Memory B cell (primary cell): ENCODE measurements at places on chromosomes 11 and 22.

- DNase-seq, result no peak
Measured at GRCh38 chr11:3833449-3833848, 7.3 kb downstream of the RHOG start.

DNA sequence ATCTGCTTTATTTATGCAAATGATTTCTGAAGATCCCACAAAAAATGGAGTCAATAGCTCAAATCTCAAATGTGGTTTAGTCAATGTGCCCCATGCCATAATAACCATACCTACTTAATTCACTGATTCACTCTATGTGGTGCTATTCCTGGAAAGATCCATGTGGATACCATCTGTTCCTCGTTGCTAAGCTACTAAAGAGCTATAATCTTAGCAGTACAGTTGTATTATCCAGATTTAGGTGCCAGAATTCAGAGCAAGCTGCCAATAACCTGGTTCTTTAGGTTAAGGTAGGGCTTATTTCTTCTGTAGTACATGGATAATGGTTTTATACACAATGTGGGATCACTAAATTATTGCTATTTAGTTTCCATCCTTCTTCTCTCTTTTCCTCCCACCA, 974.7 kb upstream of the CCDC90B start:
- no peak for DNase-seq

GRCh38 chr11:25991476-25991875, 340.5 kb upstream of the ANO3 start:
- DNase-seq, result no peak

DNA sequence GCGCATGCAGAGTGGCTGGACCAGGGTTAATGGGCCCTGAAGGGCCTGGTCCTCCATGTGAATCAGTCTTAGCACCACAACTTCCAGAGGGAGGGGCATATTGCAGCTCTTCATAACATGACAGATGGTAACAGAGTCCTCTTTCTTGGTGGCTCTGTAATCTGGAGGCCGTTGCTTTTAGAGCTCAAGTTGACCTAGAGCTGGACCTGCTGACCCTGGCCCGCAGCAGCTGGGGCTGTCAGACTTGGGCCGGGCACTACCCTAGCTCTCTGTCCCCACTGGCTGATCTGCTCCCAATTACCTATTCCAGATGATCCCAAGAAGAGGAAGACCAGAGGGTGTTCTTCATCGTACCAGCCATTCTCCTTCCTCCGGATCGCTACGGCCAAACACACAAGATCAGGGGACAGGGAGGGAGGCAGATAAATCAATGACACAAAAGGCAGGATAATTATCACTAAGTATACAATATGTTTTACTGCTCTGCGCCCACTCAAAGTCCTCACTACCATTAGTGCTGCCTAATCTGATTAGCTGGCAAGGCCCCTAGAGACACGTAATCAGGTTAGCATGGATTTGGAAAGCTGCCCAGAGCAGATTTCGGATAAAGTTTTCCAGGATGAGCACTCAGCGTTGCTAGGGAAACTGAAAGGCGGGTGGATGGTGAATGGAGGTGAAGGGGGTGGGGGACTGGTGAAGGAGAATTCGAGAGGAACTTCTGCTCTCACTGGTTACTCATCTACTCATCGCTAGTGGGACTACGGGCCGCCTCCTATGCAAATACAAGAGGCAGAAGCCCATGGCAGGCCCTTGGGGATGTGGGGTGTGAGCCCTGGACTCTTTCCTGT, 64.5 kb upstream of the PHOX2A start:
- DNase-seq, result no peak

DNA sequence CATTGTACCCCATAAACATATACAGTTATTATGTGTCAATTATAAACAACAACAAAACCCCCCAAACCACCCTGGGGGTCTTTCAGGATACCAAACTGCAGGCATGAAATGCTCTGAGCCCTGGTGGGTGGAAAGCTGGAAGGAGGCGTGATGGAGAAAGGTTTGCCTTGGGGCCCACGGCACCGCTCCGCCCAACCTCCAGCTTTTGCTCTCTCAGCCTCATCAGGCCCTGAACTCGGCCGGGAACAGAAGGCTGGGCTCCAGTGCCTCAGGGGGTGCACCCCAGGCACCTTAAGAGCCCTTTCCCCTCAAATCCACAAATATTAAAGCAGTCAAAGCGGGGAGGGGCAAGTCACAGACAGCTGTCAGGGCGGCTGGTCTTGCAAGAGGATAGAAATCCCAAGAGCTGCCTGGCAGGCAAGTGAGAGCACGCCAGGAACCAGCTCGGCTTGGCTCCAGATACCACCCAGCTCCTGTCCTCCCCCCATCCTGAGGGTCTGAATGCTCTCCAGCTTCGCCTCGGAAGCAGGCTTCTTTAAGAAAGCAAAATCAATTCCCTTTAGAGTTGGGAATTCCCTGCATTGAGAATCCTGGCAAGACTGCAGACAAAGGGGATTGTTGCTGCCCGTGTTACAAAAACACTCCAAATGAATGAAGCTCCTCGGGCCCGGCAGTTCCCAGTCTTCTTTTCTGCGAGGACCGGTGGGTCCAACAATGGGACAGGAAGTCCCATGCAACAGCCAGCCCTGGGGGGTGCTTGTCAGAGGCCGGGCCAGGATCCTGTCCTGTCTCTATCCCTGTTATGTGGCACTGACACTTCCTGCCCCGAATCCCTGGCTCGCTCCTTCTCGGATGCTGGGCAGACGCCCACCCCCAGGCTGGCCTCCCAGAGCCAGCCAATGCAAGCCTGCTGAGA, 80.8 kb downstream of the NAT10 start:
- DNase-seq, result no peak

- no peak for DNase-seq
Measured at GRCh38 chr11:82229341-82229740, 504.3 kb downstream of the FAM181B start.

DNA sequence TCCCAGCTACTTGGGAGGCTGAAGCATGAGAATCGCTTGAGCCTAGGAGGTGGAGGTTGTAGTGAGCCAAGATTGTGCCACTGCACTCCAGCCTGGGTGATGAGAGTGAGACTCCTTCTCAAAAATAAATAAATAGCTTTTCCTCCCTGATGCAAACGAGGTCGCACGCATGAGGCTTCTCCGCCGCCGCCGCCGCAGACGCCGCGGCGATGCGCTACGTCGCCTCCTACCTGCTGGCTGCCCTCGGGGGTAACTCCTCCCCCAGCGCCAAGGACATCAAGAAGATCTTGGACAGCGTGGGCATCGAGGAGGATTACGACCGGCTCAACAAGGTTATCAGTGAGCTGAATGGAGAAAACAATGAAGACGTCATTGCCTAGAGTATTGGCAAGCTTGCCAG, 20.0 kb upstream of the RAB39A start:
- DNase-seq, result no peak

DNA sequence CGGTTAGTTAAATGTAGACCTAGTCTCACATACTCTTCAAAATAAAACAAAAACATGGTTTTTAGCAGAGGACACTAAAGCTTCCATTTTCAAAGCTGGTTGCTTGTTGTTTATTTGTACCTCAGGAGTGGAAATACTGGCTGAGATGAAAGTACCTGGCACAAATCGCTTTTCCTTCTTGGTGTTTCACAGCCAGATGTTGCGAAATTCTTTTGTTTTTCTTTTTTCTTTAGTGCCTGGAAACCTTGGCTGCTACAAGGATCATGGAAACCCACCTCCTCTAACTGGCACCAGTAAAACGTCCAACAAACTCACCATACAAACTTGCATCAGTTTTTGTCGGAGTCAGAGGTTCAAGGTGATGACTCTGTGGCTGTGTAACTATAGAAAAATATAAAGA, 48.3 kb downstream of the KREMEN1 start:
- no peak for DNase-seq

- no peak for DNase-seq
Measured at GRCh38 chr22:47678048-47678447, 915.6 kb downstream of the TBC1D22A start.

GRCh38 chr11:79160791-79161403, 279.9 kb downstream of the TENM4 start:
- DNase-seq, result no peak

DNA sequence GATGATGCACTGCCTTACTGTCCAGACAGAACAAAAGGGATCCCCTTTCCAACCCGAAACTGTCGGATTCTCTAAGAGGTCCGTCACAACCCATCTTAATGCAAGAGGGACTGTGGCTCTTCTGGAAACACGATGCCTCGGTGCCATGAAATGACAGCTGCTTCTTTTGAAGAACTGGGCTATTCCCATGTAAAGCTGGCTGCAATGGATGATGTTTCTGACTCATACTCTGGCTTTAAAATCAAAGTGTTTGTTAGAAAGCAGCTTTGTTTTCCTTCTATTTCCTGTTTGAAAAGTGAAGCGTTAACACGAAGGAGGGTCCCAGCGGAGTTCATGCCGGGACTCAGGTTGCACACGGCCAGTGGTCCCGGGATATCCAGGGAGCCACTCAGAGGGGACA, 3.1 kb downstream of the TP53AIP1 start:
- no peak for DNase-seq

GRCh38 chr11:74877132-74877531, 71.8 kb downstream of the XRRA1 start:
- no peak for DNase-seq

DNA sequence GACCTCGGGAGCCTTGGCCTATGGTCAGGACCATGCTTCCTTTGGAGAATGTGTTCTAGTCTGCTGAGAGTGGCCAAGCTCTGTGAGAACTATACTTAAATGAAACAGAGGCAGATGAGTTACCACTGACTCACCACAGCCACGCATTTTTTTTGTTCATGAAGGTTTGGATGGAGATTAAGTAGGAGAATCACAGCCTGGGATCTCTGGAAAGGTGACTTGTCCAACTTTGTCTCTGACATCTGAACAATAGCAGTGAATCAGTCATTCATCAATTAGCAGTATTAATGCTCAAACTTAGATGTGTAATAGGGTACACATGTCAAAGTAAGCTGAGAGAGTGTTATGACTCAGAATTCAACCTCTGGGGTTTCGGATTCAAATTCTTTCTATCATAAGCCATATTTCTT, 100.7 kb upstream of the ANO3 start:
- DNase-seq, result no peak

DNA sequence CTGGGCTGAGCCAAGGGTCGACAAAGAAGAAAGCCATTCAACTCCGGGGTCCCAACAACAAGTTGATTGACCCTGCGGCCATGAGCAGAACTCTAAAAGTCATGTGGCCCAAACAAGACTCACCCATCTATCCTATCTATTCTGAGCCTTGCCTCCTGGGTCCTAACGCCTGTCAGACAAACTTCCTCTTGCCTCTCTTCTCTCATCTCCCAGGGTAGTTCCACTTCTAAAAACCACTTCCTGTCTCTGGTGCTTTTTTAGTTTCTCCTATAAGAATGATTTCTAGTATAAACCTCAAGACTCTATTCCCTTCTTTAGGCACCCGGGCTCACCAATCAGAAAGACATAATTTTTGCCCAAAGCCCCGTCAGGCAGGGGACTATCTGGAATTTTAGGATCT, 530.2 kb downstream of the DLG2 start:
- no peak for DNase-seq

DNA sequence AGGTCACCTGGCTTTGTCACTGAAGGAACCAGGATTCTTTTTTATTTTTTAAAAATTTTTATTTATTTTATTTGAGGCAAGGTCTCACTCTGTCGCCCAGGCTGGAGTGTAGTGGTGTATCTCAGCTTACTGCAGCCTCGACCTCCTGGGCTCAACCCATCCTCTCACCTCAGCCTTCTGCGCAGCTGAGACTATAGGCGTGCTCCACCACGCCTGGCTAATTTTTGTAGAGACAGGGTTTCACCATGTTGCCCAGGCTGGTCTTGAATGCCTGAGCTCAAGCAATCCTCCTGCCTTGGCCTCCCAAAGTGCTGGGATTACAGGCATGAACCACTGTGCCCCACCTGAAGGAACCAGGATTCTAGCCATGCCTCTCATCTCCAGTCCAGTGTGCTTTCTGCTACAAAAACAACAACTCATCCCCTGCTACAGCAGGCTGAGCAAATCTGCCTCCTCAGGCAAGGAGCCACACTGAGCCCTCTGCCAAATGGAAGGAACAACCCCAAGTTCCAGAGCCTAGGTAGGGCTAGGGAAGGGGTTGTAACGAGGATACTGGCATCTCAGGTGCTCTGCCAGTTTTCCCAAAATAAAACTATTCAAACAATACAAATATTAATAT, 2.6 kb upstream of the PEX26 start:
- DNase-seq, result no peak

DNA sequence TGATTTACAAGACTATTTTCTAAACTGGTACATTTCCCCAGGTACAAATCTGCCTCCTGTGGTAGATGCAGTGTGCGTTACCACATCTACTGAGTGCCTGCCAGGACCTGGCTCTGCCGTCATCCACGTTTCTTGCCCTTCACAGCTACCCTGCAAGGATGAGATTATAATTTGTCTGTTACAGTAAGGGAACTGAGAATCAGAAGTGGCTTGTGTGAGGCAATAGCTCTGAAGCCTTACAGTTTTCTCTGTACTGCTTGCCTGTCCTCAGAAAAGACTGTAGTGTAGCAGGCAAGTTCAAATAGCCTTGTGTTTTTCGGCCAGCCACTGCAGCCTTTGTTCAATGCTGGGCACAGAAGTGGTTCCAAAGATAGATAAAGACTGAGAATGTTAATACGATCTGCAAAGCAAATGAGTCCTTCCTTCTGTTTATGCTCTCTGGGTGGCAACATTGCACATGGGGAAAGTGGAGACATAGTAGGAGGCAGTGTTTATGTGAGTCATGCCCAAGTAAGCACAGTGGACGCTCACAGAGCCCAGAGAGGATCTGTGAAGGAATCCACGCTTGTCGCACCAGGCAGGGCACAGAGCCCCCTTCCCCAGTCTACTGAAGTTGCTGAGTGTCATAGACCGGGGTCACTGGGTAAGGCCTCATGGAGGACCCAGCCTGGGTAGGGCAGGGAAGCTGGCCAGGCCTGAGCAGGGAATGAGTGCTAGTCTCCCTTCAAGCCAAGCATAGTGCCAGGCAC, 49.1 kb downstream of the MICAL2 start:
- DNase-seq, result no peak

DNA sequence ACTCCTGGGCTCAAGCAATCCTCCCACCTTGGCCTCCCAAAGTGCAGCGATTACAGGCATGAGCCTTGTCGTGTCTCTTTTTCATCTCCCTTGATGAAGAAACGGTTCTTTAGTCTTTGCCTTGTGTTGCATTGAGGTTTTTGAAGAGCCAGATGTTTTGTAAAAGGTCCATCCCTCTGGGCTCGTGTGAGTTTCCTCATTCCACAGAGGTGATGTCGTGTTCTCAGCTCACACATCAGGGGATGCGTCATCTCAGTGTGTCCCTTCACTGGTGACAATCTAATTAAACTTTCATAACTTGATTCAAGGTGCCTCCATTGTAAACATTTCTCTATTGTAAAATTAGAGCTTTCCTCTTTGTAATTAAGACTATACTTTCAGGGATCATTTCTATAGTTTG, 29.7 kb upstream of the TEF start:
- no peak for DNase-seq

DNA sequence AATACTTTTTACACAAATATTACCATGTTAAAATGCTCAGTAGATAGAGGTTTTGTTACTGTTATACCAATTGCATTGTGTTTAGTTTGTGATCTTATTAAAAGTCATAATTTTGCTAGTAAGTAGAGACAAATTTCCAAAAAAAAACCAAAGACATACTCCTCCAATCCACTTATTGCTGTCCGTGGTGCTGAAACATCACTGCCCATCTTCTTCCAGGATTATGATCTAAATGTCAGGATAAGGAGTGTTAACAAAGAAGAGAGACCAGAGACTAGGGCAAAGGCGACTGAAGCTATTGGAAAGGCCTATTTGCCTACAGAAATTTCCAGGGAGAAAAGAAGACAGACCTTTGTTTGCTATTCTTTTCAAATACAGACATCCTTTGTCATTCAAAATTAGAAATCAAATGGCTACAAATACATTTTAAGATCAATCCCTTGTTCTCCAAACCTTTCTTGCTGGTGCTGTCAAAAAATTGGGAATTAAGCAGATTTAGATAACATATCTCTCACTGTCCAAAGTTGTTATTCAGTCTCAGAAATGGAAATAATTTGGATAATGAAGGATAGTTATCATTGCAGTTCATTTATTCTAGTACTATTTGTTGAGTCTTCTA, 199.7 kb downstream of the C11orf91 start:
- DNase-seq, result no peak
